ENCODE measurements at places on chromosomes 3 and 15. TPM values are rescaled to one million over a fixed set of nuclear protein-coding genes. Genes with fewer than 3 reads are reported as not detected.

GRCh38 chr15:68369931-68370767 lies 61.8 kb downstream of the ITGA11 start:
- no peak for DNase-seq

GRCh38 chr3:177430653-177431052 lies 233.4 kb upstream of the TBL1XR1 start:
- no peak for DNase-seq

- peak; percentile 97 for DNase-seq
Measured at GRCh38 chr3:116005404-116005803, 382.1 kb downstream of the GAP43 start.

- peak; percentile 23 for DNase-seq
Measured at GRCh38 chr3:55968331-55968730, 481.2 kb upstream of the WNT5A start.

DNA sequence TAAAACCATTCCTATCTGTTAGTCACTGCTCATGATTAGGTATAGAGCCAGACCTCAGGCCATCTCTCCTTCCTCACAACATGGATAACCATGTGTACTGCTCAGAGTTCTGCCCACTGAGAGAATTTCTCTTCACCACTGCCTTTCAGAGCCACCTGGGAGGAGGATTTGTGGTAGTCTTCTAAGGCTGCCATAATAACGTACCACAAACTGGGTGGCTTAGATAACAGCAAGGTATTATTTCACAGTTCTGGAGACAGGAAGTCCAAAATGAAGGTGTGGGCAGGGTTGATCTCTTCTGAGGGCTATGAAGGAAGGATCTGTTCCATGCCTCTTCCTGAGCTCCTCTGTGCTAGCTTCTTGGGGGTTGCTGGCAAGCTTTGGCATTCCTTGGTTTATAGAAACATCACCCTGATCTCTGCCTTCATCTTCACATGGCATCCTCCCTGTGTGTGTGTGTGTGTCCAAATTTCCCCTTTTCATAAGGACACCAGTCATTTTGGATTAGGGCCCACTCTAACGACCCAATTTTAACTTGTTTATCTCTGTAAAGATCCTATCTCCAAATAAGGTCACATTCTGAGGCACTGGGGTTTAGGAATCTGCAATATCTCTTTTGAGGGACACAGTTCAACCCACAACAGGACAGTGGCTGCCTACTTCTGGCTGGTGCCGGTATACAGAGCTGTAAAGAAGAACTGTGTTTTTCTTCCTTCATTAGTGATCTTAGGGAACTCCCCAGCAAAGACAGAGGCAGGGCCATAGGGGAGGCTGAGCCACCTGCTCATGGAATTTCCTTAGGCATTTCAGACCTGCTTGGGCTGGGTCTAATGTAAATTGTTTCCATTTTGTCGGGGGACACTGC lies 42.1 kb upstream of the NOX5 start:
- DNase-seq, result no peak

GRCh38 chr15:40931300-40932142 lies 2.4 kb downstream of the DLL4 start:
- no peak for DNase-seq

- no peak for DNase-seq
Measured at GRCh38 chr3:98754483-98754882, 8.7 kb upstream of the ST3GAL6 start.

GPR149 gene
- not detected for total RNA-seq

PRKCI gene
- total RNA-seq, result 48.0 TPM

CYP1A2 gene
- not detected for total RNA-seq

GPR176 gene
- total RNA-seq, result 35.4 TPM

ERICH6 gene
- total RNA-seq, result not detected

SRGAP3 gene
- total RNA-seq, result 0.51 TPM

TEX9 gene
- total RNA-seq, result 3.3 TPM

RGMA gene
- total RNA-seq, result 0.40 TPM

Measured in epithelial cell of proximal tubule (primary cell).